ENCODE measurements at places on chromosomes 12 and 14. TPM values are rescaled to one million over a fixed set of nuclear protein-coding genes. Genes with fewer than 3 reads are reported as not detected.

GRCh38 chr12:40793471-40793870 is 101.2 kb downstream of the CNTN1 start:
- H3K4me1 ChIP-seq = no peaks in the 10 kb centered on the region
- H3K4me3 ChIP-seq = no peak overlapping the region
- no peaks in the 10 kb centered on the region for H3K36me3 ChIP-seq

GRCh38 chr12:110071504-110071903 is 23.2 kb upstream of the C12orf76 start:
- no peak overlapping the region for H3K27ac ChIP-seq
- H3K27me3 ChIP-seq = no peaks in the 10 kb centered on the region
- H3K36me3 ChIP-seq = no peaks in the 10 kb centered on the region
- H3K4me3 ChIP-seq = no peak overlapping the region

GRCh38 chr12:91947459-91947858 is 198.2 kb downstream of the BTG1 start:
- H3K4me3 ChIP-seq = no peak overlapping the region
- DNase-seq = no peak
- H3K4me1 ChIP-seq = no peaks in the 10 kb centered on the region
- H3K27me3 ChIP-seq = no peaks in the 10 kb centered on the region
- no peak overlapping the region for H3K27ac ChIP-seq
- no peaks in the 10 kb centered on the region for H3K36me3 ChIP-seq

GRCh38 chr14:92880851-92881250 is 42.1 kb upstream of the CHGA start:
- H3K4me1 ChIP-seq = peaks cover 7% of the 10 kb centered on the region
- no peak for DNase-seq
- no peak overlapping the region for H3K4me3 ChIP-seq

EIF2S3B gene
- total RNA-seq = not detected

Data from transverse colon (tissue), 4 donors.